ENCODE measurements at places on chromosomes 2 and 18. TPM values are rescaled to one million over a fixed set of nuclear protein-coding genes. Genes with fewer than 3 reads are reported as not detected.

DNA sequence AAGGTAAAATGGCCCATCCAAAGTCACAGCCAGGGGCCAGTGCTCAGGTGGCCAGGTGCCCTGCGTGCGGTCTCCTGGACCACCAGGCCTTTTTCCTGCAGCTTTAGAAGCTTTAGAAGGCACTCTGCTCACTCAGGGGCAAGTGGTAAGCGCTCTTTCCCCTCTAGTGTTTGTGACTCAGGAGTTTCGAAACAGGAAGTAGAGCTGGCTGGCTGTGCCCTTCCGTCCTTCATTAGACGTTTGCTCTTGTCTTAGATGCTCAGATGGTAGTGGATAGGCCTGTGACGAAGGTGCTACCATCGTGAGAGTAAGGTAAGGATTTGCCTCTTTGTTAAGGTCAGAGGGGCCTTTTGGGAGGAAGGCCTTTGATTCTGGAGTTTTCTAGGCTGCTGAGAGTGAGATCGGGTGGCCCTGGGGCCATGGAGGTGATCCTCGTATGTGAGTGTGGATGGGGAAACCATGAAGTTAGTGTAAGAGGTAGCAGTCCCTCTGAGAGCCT is at the start of gene CASP8:
Gene CASP8, plus strand, starts transcription at position 235 of the 499 bp plus-strand sequence. CDS start 5,951 bp downstream, outside the sequence.
- peak; percentile 88 for DNase-seq
- H3K36me3 ChIP-seq, result no peaks in the 10 kb centered on the region
- H3K27me3 ChIP-seq, result no peaks in the 10 kb centered on the region
- H3K27ac ChIP-seq, result peak within 1 kb of the TSS; percentile 98
- peaks cover 64% of the 10 kb centered on the region for H3K4me1 ChIP-seq

DNA sequence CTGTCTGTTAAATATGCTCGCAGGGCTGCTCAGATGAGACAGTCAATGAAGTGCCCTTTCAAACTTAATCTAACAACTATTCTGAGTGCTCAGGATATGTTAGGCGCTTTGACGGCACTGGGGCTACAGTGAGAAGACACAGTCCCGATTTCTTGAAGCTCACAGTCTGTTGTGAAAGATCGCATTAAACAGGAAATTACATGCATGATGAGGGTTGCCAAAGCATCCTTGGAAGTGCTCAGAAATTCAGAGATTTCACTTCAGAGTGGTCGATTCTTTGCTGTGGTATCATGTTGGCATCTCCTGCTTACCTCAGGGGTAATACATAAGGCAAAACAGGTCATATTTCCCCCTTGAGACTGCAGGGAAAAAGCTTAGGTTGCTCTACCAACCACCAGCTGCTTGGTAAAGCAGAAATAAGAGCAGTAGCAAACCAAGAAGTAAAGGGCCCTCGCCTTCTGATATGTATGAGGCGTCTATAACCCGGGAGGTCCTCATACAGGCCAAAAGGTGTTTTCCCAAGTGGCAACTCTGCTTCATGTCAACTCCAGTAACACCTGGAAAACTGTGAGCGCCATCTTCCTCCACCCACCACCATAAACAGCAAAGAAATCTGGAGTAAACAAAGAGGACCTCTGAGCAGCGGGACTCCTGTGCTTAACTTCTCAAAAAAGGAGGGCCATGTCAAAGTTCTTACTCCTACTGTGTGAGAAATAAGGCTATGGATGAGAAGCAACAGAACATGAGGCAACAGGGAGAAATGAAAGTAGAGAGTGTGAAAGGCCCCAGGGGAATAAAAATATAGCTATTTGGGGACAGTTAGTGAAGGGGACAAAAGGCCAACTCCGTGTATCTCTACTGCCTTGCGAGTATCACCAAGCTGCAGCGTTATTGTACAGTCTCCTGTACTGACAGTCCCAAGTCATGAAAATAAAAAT is 79.3 kb downstream of the CLHC1 start:
- no peak overlapping the region for H3K4me3 ChIP-seq
- no peaks in the 10 kb centered on the region for H3K36me3 ChIP-seq
- no peaks in the 10 kb centered on the region for H3K27me3 ChIP-seq
- DNase-seq, result no peak
- H3K27ac ChIP-seq, result peak overlapping the region; percentile 43
- peaks cover 6% of the 10 kb centered on the region for H3K4me1 ChIP-seq

DNA sequence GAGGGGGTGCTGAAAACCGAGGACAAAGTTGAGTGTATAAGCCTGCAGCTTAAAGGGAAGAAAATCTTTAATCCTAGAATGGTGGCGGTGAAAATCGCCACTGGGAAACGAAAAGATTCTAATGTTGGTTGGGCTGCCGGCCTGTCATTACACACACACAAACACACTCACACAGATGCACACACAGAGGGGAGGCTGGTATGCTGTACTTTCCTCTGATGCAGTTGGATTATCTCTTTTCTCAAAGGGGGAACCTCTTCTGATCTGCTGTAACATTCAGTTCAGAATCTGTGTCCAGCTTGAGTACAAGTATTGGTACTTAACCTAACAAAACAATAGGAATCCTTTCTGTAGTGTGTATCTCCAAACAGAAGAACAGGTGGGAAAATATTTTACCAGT is 39.0 kb downstream of the ANXA4 start:
- H3K27me3 ChIP-seq, result no peaks in the 10 kb centered on the region
- H3K4me1 ChIP-seq, result peaks cover 7% of the 10 kb centered on the region

- no peaks in the 10 kb centered on the region for H3K27me3 ChIP-seq
- H3K4me3 ChIP-seq, result no peak overlapping the region
- no peaks in the 10 kb centered on the region for H3K36me3 ChIP-seq
- no peak for DNase-seq
- H3K27ac ChIP-seq, result no peak overlapping the region
Measured at GRCh38 chr2:1301056-1301455, 112.2 kb upstream of the TPO start.

Gene INHA
- total RNA-seq, result not detected

Gene SERPINB5
- total RNA-seq, result not detected

DNA sequence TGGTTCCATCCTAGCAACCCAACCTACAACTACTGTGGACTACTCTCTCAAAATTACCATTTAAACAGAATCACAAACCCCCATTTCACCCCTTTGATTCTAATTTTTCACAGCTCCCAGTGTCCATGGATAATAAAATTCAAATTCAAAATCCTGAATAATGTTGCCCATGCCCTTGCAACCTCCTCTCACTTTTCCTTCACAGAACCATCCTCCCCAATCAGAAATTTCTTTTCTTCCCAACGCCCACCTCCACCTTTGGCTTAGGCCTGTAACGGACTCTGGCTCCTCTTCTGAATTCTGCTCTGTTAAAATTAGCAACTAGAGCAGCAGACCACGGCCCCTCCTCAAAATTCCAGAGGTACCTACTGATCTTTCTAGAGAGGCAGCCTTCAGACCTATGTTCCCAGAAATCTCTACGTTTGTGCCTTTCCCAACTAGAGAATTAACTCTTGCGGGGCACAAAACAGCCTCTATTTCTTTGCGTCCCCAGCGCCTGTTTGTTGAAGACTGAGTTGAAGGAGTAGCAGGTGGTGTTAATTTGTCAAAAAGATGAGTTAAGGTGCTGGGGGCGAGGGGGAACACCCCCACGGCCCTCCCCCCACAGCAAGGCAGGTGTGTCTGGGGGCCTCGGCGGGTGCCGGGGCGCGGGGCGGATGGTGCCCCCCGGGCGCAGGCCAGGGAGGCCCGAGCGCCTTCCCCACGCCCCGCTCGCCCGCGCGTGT is 428 bp upstream of the MAP3K20 start:
- no peak for DNase-seq
- H3K4me3 ChIP-seq, result peak overlapping the region; percentile 8
- peaks cover 2% of the 10 kb centered on the region for H3K27me3 ChIP-seq
- no peaks in the 10 kb centered on the region for H3K36me3 ChIP-seq
- H3K27ac ChIP-seq, result no peak overlapping the region

Data from natural killer cell (primary cell).